ENCODE measurements at places on chromosomes 2 and 18.
A peak's percentile ranks its signal among the peaks of the same experiment; 100 is the strongest.

GRCh38 chr2:105738658-105739241, 6.0 kb upstream of the NCK2 start:
- DNase-seq: no peak
- H3K4me3 ChIP-seq: no peak overlapping the region
- no peaks in the 10 kb centered on the region for H3K36me3 ChIP-seq
- H3K27me3 ChIP-seq: no peaks in the 10 kb centered on the region
- peaks cover 10% of the 10 kb centered on the region for H3K4me1 ChIP-seq

GRCh38 chr2:182949572-182950189, 83.2 kb upstream of the FRZB start:
- DNase-seq: no peak
- no peak overlapping the region for H3K27ac ChIP-seq
- H3K27me3 ChIP-seq: no peaks in the 10 kb centered on the region
- no peak overlapping the region for H3K4me3 ChIP-seq
- peaks cover 29% of the 10 kb centered on the region for H3K36me3 ChIP-seq

DNA sequence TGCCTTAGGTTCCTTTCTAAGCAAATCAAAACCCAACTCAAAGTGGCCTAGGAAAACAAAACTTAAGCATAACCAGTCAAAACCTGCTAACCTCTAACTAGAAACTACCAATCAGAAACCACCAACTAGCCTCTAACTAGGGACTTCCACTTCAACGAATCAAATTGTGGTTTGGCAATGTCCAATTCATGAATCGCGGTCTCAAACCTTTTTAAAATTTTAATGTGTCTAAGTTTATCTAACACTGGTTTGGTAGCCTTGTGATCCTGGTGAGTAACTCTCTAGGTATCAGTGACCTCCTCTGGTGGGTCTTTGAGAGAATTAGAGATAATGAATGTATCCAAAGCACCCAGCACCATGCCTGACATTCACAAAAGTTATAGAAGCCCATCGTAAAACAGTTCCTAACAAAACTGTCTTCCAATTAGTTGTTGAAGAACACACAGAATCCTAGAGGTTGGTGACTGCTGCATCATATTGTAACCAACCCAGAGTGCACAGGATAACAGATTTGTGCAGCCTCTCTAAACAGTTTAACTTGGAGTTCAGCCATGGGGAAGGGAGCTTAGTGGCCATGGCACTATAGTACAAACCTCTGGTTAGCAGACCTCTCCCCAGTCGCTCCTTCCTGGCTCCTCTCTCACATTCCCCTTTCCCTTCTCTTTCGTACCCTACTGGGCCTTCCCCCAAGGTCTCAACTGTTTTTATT, 45.2 kb upstream of the B3GNT2 start:
- H3K27ac ChIP-seq: no peak overlapping the region
- no peak overlapping the region for H3K4me3 ChIP-seq
- no peaks in the 10 kb centered on the region for H3K4me1 ChIP-seq
- H3K27me3 ChIP-seq: no peaks in the 10 kb centered on the region
- DNase-seq: no peak

GRCh38 chr2:100320547-100321178, 1.6 kb downstream of the LONRF2 start:
- peak overlapping the region; percentile 48 for H3K4me3 ChIP-seq
- DNase-seq: no peak
- peaks cover 4% of the 10 kb centered on the region for H3K4me1 ChIP-seq
- H3K36me3 ChIP-seq: no peaks in the 10 kb centered on the region
- peak overlapping the region; percentile 36 for H3K27ac ChIP-seq

DNA sequence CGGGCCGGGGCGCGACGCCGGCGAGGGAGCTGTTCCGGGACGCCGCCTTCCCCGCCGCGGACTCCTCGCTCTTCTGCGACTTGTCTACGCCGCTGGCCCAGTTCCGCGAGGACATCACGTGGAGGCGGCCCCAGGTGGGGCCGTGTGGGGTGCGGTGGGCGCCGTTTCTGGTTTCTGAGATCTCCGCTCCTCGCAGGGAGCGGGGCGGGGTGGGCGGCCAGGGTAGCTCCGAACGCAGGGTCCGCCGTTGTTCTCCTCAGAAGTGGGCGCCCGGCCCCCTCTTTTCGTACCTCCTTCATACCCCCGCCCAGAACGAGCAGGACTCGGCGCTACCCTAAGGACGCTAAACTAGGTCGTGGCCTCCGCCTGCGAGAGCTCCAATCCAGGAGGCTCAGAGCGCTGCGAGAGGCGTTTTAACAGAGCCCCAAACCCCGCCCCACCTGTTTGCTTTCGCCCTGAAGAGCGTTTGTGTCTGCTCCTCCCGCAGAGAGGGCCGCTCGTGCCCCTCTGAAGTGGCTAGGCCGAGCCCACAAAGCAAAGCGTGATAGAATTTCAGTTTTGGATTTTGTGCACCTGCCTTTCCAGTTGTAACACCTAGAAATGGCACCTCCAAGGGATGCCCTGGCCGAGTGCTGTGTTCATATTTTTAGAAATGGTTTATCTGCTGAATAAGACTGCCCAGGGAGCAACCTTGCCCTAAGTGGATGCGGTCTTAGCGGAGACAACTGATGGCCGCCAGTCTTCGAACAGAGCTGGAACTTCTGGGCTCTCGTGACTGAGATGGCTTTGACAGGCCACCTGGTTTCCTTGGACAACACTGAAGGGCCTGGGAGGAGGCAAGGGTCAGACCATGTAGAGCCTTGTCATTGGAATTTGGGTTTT, 626 bp downstream of the CAPN10 start:
- DNase-seq: peak; percentile 79
- H3K27me3 ChIP-seq: no peaks in the 10 kb centered on the region
- H3K27ac ChIP-seq: peak overlapping the region; percentile 94
- peaks cover 26% of the 10 kb centered on the region for H3K36me3 ChIP-seq
- peaks cover 30% of the 10 kb centered on the region for H3K4me1 ChIP-seq

GRCh38 chr2:112972423-112973086, 5.3 kb upstream of the IL36G start:
- no peak for DNase-seq
- no peaks in the 10 kb centered on the region for H3K36me3 ChIP-seq
- H3K27me3 ChIP-seq: no peaks in the 10 kb centered on the region

DNA sequence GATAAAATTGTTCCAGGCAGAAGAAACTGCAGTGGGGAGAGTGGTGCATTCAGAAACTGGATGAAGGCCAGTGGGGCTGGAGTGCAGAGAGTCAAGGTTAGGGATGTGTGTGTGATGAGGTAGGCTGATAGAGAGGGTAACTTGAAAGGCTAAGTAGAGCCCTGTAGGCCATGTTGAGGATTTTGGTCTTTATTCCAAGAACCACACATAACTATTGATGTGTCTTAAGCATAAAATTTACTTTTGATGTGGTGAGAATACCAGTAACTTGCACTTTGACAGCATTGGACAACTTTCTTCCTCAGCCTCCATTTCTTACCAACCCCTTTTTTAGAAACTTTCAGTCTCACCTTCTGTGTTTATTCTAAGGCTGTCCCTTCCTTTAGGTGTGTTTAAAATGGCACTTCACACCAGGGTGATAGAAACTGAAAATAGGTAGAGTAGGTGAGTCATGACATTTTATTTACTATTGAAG, 22.6 kb downstream of the MTX2 start:
- no peak overlapping the region for H3K4me3 ChIP-seq
- no peak overlapping the region for H3K27ac ChIP-seq
- no peaks in the 10 kb centered on the region for H3K27me3 ChIP-seq
- no peaks in the 10 kb centered on the region for H3K36me3 ChIP-seq

GRCh38 chr2:118179445-118179844, 91.2 kb downstream of the INSIG2 start:
- H3K4me1 ChIP-seq: no peaks in the 10 kb centered on the region
- no peaks in the 10 kb centered on the region for H3K36me3 ChIP-seq
- no peak overlapping the region for H3K4me3 ChIP-seq
- no peak for DNase-seq

- H3K27ac ChIP-seq: peak within 1 kb of the TSS; percentile 60
- peak; percentile 93 for DNase-seq
- peaks cover 7% of the 10 kb centered on the region for H3K4me1 ChIP-seq
- H3K36me3 ChIP-seq: peaks cover 14% of the 10 kb centered on the region
- peak within 1 kb of the TSS; percentile 70 for H3K4me3 ChIP-seq
Observed at GRCh38 chr2:169479257-169480078, at the start of gene BBS5. TSS of gene BBS5 (plus strand) at chr2:169479494. CDS start at chr2:169479554, 60 bp downstream.

DNA sequence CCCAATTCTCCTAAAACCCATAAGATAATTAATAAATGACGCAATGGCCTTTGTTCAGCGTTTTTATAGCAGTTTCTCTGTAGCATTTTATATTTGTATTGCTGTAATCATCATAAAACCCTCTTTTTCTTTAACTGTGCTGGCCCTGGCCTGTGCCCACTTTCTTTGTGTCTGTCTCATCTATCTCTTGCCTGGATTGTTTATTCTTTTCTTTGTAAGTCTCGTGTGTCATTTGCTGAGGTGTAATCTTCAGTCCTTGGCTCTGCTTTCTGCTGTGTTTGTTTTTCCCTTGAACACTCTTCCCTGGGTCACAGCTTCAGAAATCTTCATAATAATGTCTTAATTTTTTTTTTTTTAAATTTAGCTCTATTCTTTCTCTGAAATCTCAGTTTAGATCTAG, 525.8 kb upstream of the LINC00305 start:
- no peaks in the 10 kb centered on the region for H3K36me3 ChIP-seq
- H3K4me1 ChIP-seq: no peaks in the 10 kb centered on the region
- H3K27me3 ChIP-seq: no peaks in the 10 kb centered on the region
- DNase-seq: no peak
- H3K4me3 ChIP-seq: no peak overlapping the region

DNA sequence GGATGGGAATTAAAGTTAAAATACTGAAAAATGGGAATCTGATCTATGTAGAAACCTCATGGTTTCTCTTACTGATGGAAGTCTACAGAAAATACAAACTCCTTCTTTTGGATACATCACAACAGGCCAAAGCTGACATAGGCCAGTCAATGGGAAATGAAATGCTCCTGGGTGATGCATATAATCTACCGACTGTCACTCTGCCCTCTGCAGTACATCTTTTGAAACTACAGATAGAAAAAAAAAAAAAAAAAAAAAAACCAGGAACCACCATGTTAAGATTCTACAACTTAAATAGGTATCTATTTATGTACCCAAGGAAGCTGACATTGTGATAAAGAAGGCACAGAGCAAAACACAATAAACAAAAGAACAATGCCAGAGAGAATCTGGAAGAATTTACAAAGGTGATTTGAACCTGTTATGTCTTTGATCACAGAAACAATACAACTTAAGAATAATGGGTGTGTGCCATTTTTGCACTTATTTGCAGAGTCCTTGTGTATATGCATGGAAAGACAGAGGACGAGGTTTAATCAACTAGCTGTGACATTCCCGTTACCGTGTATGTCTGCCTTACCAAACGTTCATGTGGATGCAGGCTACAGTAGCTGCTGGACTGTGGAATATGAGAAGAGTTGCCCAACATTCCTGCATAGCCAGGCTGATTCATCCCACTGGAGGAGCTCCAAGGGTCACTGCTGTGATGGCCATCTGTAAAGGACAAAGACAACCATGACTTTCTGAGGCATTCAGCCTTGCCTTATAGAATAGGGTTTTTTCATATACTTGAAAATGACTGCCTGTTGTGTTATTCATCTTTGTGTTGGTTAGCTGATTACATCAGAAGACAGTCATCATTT, 312.7 kb downstream of the TCF4 start:
- H3K36me3 ChIP-seq: peaks cover 16% of the 10 kb centered on the region
- no peak overlapping the region for H3K27ac ChIP-seq
- H3K4me3 ChIP-seq: no peak overlapping the region
- H3K27me3 ChIP-seq: no peaks in the 10 kb centered on the region
- peaks cover under 1% of the 10 kb centered on the region for H3K4me1 ChIP-seq
- no peak for DNase-seq

GRCh38 chr18:43751835-43752234, 474.5 kb upstream of the SYT4 start:
- no peak for DNase-seq
- no peak overlapping the region for H3K4me3 ChIP-seq
- H3K27me3 ChIP-seq: no peaks in the 10 kb centered on the region
- H3K36me3 ChIP-seq: no peaks in the 10 kb centered on the region
- no peak overlapping the region for H3K27ac ChIP-seq

All from upper lobe of right lung (tissue), 1 donor.